Naive B cell (primary cell): ENCODE measurements at places on chromosomes 13 and 19. TPM values are rescaled to one million over a fixed set of nuclear protein-coding genes. Genes with fewer than 3 reads are reported as not detected.
A peak's percentile ranks its signal among the peaks of the same experiment; 100 is the strongest.

GRCh38 chr13:29924482-29925350, 74.3 kb upstream of the UBL3 start:
- H3K27me3 ChIP-seq = peaks cover 11% of the 10 kb centered on the region
- DNase-seq = no peak
- no peak overlapping the region for H3K27ac ChIP-seq

GRCh38 chr19:40465025-40465556, 454 bp downstream of the BLVRB start:
- peaks cover 5% of the 10 kb centered on the region for H3K27me3 ChIP-seq
- DNase-seq = no peak

DNA sequence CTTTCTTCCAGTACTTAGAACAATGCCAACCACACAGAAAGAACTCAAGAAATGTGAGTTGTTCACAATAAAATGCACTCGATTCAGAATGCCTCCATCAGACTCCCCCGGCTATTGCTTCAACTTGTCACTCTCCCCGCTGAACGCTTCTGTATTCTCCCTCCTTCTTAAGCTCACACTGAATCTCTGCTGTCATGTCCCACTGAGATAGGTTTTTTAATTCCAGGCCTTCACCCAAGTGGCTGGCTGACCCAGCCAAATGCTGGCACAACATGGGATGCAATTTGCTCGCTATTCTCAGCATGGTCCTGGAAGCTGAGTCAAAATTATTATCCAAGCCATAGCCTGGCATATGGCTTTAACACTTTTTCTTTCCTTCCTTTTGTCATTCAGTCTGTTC, 76.8 kb upstream of the SERP2 start:
- H3K4me1 ChIP-seq = no peaks in the 10 kb centered on the region
- no peak overlapping the region for H3K27ac ChIP-seq
- no peak overlapping the region for H3K4me3 ChIP-seq
- peaks cover 7% of the 10 kb centered on the region for H3K36me3 ChIP-seq

DNA sequence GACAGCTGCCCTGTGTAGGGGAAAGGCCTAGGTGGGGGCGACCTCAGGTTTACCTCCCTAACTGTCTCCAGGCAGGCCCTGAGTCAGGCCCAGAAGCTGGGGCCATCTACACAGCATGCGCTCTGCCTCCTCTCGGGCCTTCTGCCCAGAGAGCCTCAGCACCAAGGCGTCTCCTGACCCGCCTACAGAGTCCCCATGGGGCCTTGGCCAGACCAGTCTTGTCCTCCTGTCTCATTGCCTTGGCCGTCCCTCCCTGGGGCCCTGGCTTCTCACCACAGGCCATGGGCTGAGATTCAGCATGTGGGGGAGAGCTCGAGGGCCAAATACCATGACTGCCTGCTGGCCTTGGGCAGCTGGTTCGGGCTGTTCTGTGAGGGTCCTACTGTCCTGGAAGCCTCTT, 59.0 kb downstream of the SMARCA4 start:
- peaks cover 5% of the 10 kb centered on the region for H3K4me1 ChIP-seq
- H3K36me3 ChIP-seq = peaks cover 21% of the 10 kb centered on the region
- no peaks in the 10 kb centered on the region for H3K27me3 ChIP-seq
- DNase-seq = no peak

The C19orf73 gene
- polyA plus RNA-seq = 6.3 TPM

GRCh38 chr13:110637747-110638146, 22.4 kb downstream of the NAXD start:
- peak overlapping the region; percentile 24 for H3K27ac ChIP-seq
- H3K27me3 ChIP-seq = no peaks in the 10 kb centered on the region
- peaks cover 6% of the 10 kb centered on the region for H3K4me1 ChIP-seq
- H3K4me3 ChIP-seq = no peak overlapping the region

The SIGLEC8 gene
- polyA plus RNA-seq = not detected

DNA sequence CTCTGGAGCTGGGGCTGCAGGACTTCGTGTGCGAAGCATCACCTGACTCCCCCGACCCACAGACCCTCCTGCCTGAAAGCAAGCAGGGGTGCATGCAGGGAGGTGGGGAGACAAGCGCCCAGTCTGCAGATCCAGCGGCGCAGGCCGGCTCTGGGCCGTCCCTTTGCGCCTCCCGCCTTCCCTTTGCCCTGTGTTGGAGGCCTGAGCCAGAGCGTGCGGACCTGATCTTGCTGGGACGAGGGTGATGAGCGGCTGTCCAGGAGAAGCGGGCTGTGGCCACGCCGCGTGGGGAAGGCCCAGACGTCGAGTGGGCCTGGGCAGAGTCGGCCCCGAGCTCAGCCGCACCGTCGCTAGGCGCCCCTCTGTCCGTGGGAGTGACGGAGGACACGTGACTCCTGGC, 5.3 kb upstream of the GRTP1 start:
- H3K27me3 ChIP-seq = peaks cover 24% of the 10 kb centered on the region
- no peaks in the 10 kb centered on the region for H3K36me3 ChIP-seq
- no peak overlapping the region for H3K27ac ChIP-seq
- H3K4me1 ChIP-seq = no peaks in the 10 kb centered on the region

DNA sequence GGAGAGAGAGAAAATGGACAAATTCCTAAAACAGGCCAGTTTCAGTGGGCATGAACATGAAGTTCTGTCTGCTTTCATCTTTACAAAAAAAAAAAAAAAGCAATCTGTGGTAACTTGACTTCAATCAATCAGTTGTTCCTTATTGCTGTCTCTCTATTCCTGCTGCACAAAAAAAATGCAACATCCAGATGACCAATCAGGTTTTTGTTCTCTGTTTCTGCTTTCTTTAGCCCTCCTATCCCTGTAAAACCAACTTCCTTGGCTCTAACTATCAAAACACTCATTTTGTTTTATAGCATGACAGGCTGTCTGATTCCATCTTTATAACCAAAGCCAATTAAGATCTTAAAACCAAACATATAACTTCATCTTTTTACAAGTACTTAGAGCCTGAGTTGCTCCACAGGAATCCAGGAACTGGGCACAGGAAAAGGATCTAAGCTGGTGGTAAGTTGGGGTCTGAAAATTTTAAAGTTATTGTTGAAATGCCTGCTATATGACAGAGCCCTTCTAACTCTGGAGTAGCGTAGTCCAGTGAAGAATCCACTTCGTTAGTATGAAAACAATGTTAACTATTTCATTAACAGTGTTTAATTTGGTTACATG, at the start of gene FPR3:
Gene FPR3 (plus strand): TSS at position 273 of the 606 bp plus-strand sequence. CDS start 28,592 bp downstream, outside the sequence.
- DNase-seq = no peak
- peaks cover 9% of the 10 kb centered on the region for H3K27me3 ChIP-seq
- no peak within 1 kb of the TSS for H3K4me3 ChIP-seq

The ZGLP1 gene
- polyA plus RNA-seq = 0.73 TPM

- DNase-seq = no peak
- no peaks in the 10 kb centered on the region for H3K27me3 ChIP-seq
- peaks cover 2% of the 10 kb centered on the region for H3K36me3 ChIP-seq
- peaks cover 38% of the 10 kb centered on the region for H3K4me1 ChIP-seq
Observed at GRCh38 chr19:2320049-2320448, 8.3 kb downstream of the LSM7 start.

DNA sequence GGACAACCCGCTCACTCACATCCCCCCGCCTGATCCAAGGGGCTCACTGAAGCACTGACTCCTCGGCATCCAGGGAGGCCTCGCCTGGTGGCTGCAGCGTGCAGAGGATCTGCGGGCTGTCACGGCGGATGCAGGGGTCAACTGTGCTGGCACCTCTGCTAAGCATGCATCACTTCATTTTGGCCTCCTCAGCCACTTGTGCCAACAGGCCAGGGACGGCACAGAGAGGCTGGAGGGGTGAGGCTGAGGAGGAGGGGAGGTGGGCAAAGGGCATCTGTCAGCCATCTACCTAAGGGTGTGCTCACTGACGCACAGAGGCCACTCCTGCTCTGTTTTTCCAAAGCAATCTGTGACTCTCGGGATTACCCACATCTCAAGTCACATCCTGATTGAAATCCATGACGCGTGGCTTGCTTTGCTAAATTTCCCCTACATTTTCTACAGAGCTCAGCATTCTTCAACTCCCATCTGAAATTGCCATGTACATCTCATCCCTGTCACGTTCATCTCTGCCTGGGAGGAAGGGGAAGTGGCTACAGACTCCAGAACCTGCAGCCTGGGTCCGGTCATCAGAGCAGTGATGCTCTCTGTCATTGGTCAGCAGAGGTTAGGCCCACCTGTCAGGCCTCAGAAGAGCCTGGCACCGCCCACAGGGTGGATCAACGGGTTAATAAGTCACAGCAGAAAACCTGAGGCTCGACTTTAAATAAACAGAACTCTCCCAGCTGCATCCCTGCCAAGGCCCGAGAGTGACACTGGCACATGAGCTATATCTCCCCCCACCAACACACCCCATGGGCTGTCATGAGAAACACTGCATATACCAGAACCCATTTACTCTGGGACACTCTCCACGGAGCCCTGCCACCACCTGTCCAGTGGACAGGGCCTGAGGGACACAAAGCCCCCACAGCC, 17.6 kb downstream of the ELL start:
- H3K4me1 ChIP-seq = peaks cover 90% of the 10 kb centered on the region
- no peaks in the 10 kb centered on the region for H3K27me3 ChIP-seq
- no peaks in the 10 kb centered on the region for H3K36me3 ChIP-seq
- no peak for DNase-seq

The ONECUT3 gene
- not detected for polyA plus RNA-seq

The RNF17 gene
- not detected for polyA plus RNA-seq

DNA sequence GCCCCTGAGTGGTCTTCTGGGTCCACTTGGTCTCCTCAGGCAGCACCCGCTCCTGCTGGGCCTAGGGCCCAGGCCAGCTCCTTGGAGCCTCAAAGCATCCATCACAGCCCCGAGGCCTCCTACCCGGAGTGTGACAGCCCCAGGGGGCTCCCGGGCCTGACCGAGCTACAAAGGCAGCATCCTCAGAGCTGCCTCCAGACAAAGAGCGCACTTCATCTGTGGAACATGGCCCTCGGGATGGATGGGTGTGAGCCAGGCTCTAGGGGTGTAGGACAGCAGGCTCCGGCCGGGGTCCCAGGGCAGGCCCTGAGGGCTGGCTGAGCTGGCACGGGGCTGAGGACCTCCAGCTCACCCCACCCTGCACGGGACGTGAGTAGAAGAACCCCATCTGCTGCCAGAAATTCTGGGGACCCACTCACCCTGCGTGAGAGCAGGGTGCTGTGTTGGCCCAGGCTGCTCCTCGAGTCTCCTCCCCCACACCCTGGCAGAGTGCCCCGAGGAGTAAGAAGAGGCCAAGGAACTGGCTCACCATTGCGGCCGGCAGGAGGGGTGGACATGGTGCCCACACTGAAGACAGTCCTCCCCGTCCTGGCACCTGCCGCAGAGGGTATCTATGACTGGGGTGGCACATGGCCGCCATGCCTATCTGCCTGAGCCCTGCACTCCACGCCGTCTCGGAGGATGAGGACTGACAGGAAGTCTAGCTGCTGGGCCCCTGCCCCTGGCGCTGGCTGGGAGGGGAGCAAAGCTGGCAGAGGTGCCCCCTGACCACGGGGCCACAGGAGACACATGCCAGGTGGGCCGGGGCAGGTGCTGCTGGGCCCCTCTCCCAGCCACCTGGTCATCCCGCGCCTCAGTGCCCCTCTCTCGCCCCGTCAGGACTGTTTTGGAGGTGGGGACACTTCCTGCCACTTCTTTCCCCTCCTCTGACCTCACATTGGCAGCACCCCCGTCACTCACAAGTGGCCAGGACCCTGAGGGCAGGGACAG, 22.3 kb downstream of the CEBPG start:
- H3K4me3 ChIP-seq = no peak overlapping the region
- DNase-seq = no peak
- no peaks in the 10 kb centered on the region for H3K4me1 ChIP-seq
- no peaks in the 10 kb centered on the region for H3K36me3 ChIP-seq

DNA sequence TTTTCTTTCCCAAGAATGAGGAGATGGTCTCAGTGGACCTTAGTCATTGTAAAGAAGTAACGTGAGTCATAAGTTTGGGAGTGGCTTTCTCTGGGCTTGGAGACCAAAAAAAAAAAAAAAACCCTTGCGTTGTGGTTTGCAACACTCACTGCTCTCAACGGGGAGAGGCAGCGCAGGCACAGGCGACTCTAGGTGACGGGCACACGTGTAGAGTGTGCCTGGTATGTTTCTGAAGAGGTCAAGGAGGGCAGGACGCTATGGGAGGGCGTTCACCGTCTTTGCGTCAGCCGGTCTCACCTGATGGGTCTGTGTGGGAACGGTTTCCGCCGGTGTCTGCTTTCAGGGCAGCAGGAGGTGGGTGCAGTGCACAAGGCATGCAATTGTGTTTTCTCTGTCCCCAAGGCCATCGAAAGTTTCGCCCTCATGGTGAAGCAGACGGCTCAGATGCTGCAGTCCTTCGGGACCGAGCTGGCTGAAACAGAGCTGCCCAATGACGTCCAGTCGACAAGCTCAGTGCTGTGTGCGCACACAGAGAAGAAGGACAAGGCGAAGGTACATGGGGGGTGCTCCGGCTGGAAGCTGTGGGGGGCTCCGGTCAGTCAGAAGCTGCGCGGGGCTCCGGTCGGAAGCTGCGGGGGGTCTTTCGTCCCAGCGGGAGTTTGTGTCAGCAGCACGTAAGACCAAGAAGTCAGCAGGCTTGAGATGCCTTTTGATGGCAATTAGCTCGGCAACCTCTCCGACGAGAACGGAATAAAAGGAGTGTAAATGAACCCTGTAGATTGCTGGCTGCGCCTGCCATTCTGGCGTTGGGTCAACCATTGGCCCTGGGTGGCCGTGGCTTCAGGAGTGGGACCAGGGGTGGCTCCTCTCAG, 40.8 kb upstream of the F7 start:
- no peak overlapping the region for H3K27ac ChIP-seq
- no peak overlapping the region for H3K4me3 ChIP-seq
- H3K36me3 ChIP-seq = no peaks in the 10 kb centered on the region
- no peaks in the 10 kb centered on the region for H3K27me3 ChIP-seq

The CGB1 gene
- not detected for polyA plus RNA-seq

DNA sequence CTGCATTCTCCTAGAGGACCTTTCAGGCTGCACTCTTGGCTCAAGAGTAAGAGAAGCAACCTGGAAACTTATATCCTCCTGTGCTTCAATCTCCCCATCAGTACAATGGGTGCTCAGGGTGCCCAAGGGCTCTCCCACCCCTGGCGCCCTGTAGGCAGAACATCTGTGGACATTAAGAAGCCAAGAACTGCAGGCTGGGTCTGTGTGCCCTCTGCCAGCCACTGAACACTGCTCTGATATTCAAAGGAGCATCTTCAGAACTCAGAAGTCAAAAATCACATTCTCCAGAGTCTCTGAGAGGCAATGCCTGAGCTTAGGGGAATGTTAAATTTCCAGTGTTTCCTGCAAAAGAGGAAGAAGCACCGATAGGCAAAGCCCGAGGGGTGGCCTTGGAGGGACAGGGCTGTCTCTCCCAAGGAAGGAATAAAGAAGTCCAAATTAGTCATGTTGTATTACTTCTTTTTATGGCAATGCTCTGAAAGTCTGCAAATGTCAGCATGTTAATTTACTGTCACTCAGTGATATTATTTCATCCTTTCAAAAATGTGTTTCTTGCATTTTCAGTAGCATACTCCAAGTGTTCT, 88.1 kb downstream of the TSHZ3 start:
- no peaks in the 10 kb centered on the region for H3K36me3 ChIP-seq
- peaks cover 4% of the 10 kb centered on the region for H3K27me3 ChIP-seq
- no peak overlapping the region for H3K27ac ChIP-seq
- no peak overlapping the region for H3K4me3 ChIP-seq
- no peak for DNase-seq

- no peaks in the 10 kb centered on the region for H3K27me3 ChIP-seq
- H3K4me1 ChIP-seq = no peaks in the 10 kb centered on the region
- no peak overlapping the region for H3K27ac ChIP-seq
- DNase-seq = no peak
Observed at GRCh38 chr13:80430561-80430960, 89.6 kb upstream of the SPRY2 start.

- H3K27ac ChIP-seq = no peak overlapping the region
- no peaks in the 10 kb centered on the region for H3K36me3 ChIP-seq
- DNase-seq = no peak
- H3K27me3 ChIP-seq = peaks cover 65% of the 10 kb centered on the region
- peaks cover 6% of the 10 kb centered on the region for H3K4me1 ChIP-seq
Observed at GRCh38 chr19:31340042-31341025, 8.9 kb downstream of the TSHZ3 start.

- H3K4me3 ChIP-seq = no peak overlapping the region
- no peaks in the 10 kb centered on the region for H3K4me1 ChIP-seq
- DNase-seq = no peak
- peaks cover 5% of the 10 kb centered on the region for H3K36me3 ChIP-seq
Observed at GRCh38 chr13:79349011-79349410, 57.0 kb downstream of the RBM26 start.
